B cell (primary cell): ENCODE measurements at places on chromosomes 1 and 21.

- DNase-seq, result no peak
Observed at GRCh38 chr1:97073936-97074335, 352.4 kb downstream of the PTBP2 start.

DNA sequence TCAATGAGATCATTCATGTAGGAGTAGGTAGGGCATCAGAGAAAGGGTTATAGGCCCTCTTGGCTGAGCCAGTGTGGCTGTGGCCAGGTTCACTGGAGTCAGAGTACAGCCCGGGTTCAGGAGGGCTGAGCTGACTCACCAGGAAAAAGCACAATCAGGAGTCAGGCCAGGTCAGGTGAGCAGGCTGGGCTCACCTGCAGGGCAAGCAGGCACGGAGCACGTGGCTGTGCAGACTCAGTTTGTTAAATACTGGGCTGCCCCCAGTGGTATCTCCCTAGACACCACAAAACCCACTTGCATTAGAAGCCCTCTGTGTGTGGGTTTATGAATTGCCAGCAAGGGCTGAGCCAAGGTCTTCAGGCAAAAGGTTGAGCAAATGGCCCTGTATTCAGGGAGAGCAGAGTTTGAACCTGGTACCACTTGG lies 122.1 kb upstream of the SERBP1 start:
- no peak for DNase-seq

- peak; percentile 31 for DNase-seq
Observed at GRCh38 chr1:109214695-109215623, 1.2 kb downstream of the SARS1 start.

GRCh38 chr1:77319036-77319705 lies 37.4 kb downstream of the AK5 start:
- DNase-seq, result no peak

GRCh38 chr1:38208716-38209632 lies 162.4 kb upstream of the POU3F1 start:
- DNase-seq, result no peak

DNA sequence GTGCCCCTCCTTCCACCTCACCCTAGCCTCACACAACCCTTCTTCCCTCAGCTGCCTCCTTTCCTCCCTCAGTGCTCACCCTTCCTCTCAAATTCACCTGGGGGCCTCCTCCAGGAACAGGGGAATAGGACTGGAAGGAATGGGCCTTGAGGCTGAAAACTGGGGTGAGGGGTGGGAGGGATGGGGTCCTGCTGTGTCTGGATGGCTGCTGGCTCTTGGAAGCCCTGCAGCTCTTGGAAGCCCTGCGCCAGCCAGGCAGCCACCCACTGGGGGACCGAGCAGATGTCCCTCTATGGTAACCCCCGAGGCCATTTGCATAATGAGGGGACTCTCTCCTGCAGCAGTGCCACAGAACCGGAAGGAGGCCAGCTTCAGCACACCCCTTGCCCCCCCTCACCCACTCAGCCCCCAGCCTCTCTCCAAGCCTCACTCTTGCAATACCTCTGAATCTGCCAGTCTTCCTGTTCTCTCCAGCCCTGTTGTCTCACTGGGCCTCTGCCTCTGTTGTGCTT lies 85.2 kb downstream of the KIRREL1 start:
- no peak for DNase-seq

DNA sequence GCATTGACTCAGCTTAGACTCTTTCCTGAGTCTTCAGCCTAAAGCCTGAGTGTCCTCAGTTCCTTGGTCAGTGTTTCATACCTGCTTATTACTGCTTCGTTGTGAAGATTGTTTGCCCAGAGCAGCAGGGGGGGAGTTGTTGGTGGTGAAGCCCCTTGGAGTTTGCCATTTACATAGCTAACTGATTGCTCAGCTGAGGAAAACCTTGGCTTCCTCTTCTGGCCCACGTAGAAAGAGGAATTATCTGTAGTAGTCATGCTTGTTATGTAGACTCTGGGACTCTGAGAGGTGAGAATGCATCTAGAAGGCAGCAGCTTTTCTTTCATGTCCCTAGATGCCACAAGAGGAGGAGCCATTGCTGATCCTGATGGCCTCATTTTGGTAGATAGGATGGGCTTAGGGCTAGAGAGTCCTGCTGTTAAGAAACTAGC lies 125.9 kb downstream of the MAST2 start:
- no peak for DNase-seq

DNA sequence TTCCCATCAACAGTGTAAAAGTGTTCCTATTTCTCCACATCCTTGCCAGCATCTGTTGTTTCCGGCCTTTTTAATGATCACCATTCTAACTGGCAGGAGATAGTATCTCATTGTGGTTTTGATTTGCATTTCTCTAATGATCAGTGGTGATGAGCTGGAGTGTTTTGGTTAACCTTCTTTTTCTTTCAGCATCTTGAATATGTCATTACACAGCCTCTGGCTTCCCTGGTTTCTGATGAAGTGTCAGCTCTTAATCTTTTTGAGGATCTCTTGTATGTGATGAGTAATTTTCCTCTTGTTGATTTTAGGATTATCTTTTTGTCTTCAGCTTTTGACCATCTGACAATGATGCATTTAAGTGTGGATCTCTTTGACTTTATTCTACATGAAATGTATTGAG lies 133.2 kb upstream of the GRIK3 start:
- no peak for DNase-seq

DNA sequence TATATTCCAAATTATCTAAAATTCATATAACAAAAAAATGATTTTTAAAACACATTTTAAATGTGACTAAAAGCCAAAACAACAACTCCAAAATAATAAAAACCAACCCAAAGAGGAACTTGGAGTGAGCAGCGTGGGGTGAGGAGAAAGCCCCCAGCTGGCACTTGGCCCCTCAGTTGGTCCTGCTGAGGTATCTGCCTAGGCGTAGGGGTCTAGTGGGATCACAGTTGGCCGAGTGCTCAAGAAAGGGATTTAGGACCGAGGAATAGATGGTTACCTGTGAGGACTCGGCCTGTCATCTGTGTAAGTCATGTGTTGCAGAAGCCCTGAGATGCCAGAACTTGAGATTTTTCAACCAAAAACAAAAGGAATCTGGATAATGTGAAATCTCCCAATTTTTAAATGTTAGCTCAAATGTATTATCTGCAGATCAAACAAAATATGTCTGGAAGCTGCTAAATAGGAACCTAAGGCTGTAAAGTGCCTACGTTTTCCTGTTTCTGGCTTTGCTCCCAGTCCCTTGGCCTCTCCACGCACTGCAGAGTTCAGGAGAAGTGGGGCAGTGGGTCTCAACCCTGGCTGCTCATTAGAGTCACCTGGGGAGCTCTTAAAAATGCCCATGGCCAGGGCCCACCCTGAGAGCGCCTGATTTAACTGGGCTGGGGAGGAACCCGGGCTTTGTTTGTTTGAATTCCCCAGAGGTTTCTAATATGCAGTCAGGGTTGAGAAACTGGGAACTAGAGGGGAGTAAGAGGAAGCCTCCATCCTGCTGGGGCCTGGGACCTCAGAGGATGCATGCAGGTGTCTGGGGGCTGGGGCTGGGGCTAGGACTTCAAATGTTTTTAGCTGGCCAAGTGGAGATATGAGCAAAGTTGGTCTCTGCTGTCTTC lies 38.5 kb upstream of the LDLRAP1 start:
- no peak for DNase-seq

DNA sequence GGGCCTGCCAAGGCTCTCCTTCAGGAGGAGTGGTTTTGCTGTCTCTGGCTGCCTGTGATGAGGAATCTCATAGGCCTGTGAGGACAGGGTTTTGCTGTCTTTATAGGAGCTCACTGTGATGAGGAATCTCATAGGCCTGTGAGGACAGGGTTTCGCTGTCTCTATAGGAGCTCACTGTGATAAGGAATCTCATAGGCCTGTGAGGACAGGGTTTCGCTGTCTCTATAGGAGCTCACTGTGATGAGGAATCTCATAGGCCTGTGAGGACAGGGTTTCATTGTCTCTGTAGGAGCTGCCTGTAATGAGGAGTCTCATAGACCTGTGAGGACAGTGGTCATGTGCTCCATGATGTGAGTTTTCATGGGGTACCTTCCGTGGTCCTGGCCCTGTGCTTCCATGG lies 29.0 kb downstream of the CLIC6 start:
- DNase-seq, result no peak

DNA sequence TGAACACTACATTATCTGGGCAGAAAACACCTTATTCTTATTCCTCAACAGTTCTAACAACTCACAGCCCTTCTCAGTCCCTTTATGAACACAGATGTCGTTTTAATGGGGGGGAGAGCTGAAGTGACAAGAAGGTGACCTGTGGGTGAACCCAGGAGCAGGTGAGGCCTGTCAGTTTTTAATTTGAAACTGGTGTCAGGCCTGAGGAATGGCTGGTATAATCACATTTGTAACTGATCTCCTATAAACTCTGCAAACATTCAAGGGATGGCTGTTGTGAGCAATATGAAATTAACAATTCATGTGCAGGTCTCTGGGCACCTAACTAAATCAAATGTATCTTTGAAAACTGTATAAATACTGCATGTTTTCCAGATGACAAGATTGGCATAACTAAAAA lies 362.1 kb upstream of the NR5A2 start:
- DNase-seq, result no peak

- no peak for DNase-seq
Observed at GRCh38 chr1:158049853-158050252, 56.4 kb downstream of the KIRREL1 start.

GRCh38 chr1:248793592-248793991 lies 32.1 kb downstream of the SH3BP5L start:
- DNase-seq, result no peak
